ENCODE measurements at places on chromosomes 13 and 19.

DNA sequence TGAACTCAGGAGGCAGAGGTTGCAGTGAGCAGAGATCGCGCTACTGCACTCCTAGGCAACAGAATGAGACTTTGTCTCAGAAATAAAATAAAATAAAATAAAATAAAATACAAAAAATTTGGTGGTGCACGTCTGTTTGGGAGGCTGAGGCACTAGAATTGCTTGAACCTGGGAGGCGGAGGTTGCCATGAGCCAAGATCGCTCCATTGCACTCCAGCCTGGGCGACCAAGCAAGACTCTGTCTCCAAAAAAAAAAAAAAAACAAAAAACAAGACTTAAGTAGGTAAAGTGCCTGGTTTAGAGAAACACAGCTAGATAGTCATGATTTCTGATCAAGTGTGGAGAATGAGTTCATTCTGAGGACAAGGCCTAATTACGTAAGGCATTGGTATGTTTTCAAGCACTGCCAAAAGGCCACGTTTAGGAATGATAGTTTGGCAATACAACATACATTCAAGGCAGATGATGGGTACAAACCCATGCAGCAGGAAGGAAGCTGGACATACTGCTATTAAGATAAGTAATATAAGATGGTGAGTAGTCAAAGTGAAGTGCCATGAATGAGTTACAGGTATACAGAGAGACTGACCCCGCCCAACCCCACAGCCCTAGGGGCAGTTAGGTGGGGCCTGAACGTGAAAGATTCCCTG lies 4.8 kb upstream of the UCHL3 start:
- H3K27ac ChIP-seq, result no peak overlapping the region

- H3K4me1 ChIP-seq, result peaks cover 68% of the 10 kb centered on the region
- no peaks in the 10 kb centered on the region for H3K27me3 ChIP-seq
- peak overlapping the region; percentile 95 for H3K27ac ChIP-seq
- peaks cover 37% of the 10 kb centered on the region for H3K36me3 ChIP-seq
- peak; percentile 97 for DNase-seq
These were observed 5.8 kb downstream of the KLF2 start for GRCh38 chr19:16330368-16330801.

DNA sequence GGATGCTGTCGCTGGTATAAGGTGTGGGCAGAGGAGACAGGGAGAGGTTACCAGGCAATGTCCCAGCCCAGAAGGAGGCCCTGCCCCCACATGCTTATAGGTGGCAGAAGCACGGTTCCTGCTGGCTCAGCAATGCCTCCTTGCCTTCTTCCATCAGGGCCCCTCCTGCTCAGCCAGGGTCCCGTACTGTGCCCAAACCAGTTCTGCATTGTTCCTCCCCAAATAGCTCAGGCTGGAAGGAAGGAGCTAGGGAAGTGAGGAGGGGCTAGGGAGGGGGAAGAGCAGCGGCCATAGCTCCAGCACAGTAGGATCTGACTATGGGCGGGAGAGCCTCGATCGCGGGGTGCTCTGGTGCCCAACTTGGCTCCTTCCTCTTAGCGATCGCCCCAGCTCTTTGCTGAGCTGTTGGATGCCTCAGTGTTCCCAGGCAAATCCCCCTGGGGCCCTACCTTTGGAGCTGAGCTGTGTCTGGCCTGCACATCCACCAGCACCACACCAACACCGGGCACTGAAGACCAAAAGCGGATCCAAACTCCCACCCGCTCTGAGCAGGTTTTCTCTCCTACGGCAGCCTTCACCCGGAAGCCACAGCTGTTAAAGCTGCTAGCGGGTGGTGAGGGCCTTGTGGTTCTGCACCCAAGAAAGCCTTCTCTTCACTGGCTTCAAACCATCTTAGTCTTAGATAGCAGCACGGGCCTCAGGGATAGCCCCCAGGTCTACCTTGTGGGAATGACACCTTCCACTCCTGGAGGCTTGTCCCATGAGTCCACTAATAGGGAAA lies 32.1 kb upstream of the PEPD start:
- no peaks in the 10 kb centered on the region for H3K27me3 ChIP-seq
- H3K27ac ChIP-seq, result no peak overlapping the region
- DNase-seq, result peak; percentile 48
- H3K4me1 ChIP-seq, result no peaks in the 10 kb centered on the region
- no peak overlapping the region for H3K4me3 ChIP-seq

- no peak overlapping the region for H3K27ac ChIP-seq
- H3K27me3 ChIP-seq, result no peaks in the 10 kb centered on the region
- no peaks in the 10 kb centered on the region for H3K4me1 ChIP-seq
- no peak overlapping the region for H3K4me3 ChIP-seq
These were observed 142.6 kb downstream of the CRYL1 start for GRCh38 chr13:20383058-20383457.
